Activated CD4-positive, alpha-beta T cell treated with anti-CD3 and anti-CD28 coated beads, Interleukin-10, Interleukin-2, amounts not matched to agents 100 ng/mL and 50 ng/mL, durations not matched to agents 16 hours and 8 hours (primary cell): ENCODE measurements at places on chromosomes 1 and 21.

- DNase-seq = no peak
Measured at GRCh38 chr21:34907461-34908418, 141.4 kb downstream of the RUNX1 start.

DNA sequence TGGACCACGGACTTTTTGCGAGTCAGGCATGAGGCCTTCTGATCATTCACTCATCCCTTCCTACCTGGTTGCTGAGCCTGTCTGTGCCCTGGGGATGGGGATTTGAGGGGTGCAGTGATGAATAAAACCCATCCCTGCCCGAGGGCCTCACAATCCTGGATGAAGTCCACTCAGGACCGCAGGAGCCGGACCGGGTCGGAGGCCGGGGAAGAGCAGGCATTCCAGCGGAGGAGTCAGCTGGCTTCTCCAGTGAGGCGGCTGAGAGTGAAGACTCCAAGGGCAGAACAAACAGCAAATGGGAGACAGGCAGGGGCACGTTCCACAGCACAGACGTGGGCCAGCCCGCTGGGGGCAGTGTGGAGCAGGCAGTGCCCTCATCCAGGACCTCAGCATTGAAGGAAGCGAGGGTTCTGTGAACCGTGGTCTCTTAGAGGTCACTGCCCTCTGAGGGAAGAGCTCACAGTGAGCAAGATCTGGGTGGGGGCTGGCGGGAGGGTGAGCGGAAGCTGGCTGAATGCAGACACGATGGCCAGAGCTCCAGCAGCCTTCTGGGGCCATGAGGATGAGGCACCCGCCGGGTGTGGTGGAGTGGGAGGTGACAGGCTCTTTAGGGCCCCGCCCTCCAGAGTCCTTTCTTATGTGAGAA lies 10.9 kb upstream of the LRRC3 start:
- peak; percentile 12 for DNase-seq

DNA sequence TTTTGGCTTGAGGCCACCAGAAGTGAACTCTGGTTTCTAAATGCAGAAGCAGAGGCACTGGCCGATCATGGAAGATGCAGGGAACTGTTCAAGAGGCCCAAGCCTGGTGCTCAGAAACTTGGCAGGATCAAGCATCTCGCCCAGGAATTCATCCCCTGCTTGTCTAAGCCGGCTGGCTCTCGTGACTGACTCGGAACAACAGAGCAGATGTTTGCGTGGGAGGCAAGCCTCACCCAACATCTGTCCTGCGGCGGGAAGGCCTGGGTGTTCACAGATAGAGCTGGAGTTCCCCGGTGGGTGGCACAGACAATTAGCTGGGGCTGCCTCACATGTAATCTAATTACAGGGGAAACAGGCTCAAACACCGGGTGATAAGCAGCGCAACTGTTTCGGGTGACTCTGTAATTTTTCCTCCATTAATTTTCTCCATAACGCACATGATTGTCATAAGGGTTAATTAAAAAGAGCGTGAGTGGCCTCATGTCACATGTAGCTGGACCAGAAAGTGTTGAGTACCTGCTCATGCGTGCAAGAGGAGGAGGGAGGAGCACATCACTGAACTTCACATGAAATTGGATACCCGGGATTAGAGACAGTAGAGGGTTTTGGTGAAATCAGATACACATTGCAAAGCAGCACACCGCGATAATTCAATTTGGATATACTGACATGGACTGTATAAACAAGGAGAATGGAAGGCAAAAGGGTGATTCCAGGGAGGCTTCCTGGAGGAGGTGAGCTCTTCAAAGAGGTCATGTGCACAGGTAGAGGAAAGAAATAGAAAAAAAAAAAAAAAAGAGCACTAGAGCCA lies 180.0 kb downstream of the ETS2 start:
- peak; percentile 85 for DNase-seq

DNA sequence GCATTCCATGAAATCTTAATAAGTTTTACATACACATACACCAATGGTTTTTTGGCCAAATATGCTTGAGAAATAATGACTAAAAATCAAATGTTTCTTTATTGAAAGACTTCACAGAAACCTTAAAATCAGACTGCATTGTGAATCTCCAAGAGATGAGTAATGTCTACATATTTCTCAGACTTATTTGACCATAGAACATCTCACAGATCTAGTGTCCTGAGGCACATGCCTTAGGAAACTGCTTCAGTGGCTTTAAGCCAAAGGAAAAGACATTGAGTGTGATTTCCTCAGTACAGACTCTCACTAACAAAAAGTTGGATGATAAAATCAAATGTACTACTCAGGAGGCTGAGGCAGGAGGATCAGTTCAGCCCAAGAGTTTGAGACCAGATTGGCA lies 6.2 kb upstream of the C1orf105 start:
- no peak for DNase-seq

DNA sequence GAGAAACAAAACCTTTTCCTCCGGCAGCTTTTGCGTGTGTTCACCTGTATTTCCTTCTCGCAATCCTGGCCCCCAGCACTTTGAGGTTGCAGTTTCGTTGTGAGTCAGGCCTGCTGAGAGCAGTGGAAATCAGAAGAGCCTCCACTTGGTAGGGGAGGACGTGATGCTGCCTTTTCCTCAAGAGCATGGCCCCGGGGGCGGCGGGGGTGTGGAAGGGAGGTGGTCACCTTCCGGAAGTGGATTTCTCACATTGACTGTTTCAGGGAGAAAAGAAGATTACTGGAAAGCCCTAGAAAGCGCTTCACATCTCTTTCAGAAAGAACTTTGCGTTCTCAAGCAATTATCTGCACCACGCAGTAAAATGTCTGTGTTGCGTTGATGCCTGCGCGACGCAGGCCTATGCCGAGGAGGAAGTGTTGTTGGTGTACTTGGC lies 12.2 kb upstream of the IL10 start:
- DNase-seq = peak; percentile 96

DNA sequence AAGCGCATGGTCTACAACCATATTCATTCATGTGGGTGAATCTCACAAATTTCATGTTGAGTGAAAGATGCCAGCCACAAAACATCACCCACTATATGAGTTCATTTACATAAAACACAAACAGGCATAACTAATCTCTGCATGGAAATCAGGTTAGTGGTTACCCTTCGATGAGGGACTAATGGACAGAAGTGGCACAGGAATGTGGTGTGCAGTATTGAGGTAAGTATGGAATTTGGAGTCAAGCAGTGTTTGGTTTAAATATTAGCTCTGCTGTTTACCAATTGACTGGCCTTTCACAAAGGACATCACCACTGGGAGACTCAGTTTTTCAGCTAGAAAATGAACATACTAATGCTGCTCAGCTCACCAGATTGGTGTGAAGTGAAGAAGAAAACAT lies 24.2 kb downstream of the CCDC185 start:
- no peak for DNase-seq

- no peak for DNase-seq
Measured at GRCh38 chr1:7690076-7690475, 81.0 kb upstream of the VAMP3 start.

DNA sequence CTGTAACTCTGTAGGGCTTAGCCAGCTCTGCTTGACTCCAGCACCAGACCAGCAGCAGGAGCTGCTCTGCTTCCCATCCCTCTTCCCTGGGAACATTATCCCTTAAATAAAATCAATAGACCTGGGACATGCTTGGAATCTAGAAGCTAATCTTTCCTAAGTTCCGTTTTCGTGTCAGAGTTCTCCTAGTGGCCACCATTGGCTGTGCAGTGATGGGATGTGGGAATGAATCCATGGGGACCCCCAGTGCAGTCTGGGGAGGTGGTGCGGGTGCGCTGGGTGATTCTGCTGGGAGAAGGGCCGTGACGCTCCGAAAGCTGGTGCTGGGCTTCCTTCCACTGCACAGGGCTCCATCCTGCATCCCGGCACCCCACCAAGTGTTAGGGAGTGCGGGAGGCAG lies 202.7 kb downstream of the CAMTA1 start:
- DNase-seq = no peak

GRCh38 chr1:221327954-221328353 lies 413.9 kb downstream of the DUSP10 start:
- no peak for DNase-seq

DNA sequence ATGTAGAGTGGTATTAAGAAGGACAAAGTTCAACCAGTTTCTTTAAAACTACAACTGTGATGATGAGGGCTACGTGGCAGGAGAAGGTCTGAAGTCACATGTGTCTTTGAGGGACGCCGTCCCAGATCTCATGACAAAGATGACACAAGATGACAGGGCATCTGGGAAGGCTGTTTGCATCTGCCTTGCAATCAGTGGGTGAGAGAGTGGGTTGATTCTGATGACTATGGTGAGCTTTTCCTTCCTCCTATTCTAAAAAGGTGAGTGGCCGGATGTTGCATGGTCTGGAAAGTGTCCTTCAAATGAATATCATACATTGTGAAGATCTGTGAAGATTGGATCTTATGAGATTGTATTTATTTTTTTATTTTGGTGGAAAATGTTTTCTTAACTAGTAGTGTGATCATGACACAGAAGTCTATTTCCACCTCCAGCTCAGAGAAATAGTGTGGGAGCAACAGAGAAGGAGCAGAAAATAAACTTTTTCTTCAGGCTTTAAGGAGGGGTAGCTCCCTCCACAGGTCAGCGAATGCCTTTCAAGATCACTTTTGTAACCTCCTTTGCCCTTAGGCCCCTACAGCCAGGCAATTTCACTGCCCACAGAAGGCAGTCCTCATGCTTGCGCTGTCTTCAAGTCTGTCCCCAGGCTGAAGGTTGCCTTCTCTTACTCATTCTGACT lies 76.0 kb upstream of the ATF3 start:
- DNase-seq = no peak

DNA sequence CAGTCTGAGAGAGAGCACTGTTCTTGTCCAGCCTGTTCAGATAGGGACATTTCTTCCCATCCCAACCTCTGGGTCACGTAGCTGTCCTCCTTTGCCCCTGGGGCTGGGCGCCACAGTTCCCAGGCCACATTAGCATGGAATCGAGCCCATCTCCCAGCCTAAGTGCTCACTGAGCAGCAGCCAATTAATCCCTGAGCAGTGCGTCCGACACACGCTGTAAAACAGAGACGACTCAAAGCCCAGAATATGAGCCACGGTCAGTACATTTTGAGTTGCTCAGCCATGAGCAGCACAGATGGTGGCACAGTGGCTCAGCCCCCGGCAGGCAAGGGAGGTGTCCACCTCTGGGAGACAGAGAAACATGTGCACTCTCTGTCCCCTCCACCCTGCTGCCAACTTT lies 267.4 kb downstream of the NPHP4 start:
- DNase-seq = no peak

- DNase-seq = no peak
Measured at GRCh38 chr1:15042866-15043265, 110.7 kb upstream of the TMEM51 start.

DNA sequence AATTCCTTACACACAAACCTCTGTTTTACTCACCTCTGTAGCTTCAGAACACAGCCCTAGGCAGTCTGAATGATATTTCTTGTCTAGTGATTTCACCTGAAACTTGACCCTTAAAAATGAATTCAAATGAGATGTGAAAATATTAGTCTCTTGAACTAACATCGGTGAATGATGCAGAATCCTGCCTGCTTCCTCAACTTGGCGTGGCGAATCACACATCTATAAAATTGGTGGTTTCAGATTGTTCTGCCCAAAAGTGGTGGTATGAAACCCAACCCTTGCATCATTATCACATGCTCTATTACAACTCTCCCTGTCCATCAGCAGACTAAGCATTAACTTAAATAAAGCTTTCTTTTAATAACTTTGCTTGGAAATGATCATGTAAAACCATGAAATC lies 26.9 kb upstream of the C1orf21 start:
- DNase-seq = no peak

DNA sequence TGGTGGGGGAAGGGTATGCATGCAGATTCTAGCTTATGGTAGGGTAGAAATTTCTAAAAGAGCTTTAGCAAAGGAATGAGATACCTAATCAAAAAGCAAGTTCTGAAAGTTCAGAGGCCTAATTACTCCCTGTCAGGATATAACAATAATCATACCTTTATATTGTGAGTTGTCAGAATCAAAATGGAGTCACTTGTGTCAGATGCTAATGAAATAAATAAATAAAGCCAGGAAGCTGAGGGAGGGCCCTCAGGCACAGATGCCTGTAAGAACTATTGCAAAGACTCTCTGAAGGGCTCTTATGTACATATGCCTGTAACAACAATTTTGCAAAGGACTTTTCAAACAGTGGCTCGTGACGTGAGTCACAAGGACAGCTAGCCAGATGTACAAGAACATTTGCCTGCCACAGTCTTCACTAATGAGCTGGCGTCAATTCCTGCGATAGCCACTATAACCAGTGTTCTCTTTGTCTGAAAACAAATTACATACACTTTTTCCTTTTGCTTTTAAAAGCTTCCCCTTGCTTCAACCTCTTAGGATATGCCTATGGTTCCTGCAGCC lies 27.4 kb upstream of the DNASE2B start:
- no peak for DNase-seq

- no peak for DNase-seq
Measured at GRCh38 chr1:195851016-195851601, 757.1 kb downstream of the KCNT2 start.

DNA sequence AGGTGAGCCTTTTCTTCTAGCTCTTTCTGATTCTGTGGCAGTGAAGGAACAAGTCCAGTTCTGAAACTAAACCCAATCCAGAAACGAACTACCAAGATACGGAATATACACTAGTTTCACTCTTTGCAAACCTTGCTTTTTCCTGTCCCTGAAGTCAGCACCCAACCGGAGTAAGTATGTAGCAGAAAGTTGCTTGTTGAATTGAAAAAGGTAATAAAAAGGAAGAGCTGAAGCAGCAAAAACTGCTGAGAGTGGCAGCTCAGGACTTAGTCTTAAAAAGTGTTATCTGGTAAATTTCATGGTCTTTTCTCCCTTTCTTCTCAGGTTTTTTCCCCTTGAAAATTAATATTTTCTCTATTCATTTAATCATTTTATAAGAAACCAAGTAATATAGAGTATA lies 9.4 kb upstream of the NT5C1A start:
- DNase-seq = no peak

GRCh38 chr1:96361271-96361856 lies 360.2 kb upstream of the PTBP2 start:
- DNase-seq = no peak

GRCh38 chr1:182206626-182207239 lies 145.2 kb upstream of the ZNF648 start:
- no peak for DNase-seq

GRCh38 chr1:236342403-236343245 lies 51.5 kb upstream of the EDARADD start:
- DNase-seq = no peak

- no peak for DNase-seq
Measured at GRCh38 chr1:223500560-223501425, 107.6 kb downstream of the CCDC185 start.

- no peak for DNase-seq
Measured at GRCh38 chr1:90850181-90850897, 133.2 kb upstream of the BARHL2 start.

DNA sequence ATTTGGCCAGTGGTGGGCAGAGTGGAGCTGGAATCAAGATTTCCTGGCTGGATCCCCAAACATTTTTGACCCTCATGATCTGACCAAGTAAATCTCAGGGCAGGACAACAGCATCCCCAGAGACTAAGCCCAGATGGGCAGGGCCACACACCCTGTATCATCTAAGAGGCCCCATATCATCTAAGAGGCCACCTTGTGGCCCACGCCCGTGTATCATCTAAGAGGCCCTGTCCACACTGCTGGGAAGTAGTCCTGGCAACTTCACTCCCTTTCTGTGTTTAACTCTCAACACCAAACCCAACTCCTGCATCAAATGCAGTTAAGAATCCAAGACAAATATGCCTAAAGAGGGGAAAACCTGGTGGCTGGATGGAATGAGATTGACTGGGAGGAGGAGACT lies 81.6 kb upstream of the SSX2IP start:
- no peak for DNase-seq
